ENCODE measurements at places on chromosomes 2 and 18. TPM values are rescaled to one million over a fixed set of nuclear protein-coding genes. Genes with fewer than 3 reads are reported as not detected.

The TMBIM1 gene
- total RNA-seq = 443 TPM

The CREG2 gene
- total RNA-seq = 1.1 TPM

The DSG2 gene
- total RNA-seq = 144 TPM

The LRRC30 gene
- total RNA-seq = not detected

The CNDP1 gene
- not detected for total RNA-seq

The MAP3K2 gene
- 27.4 TPM for total RNA-seq
